ENCODE measurements at places on chromosomes 6 and 20.

- DNase-seq = no peak
Measured at GRCh38 chr6:19869464-19869863, 32.3 kb downstream of the ID4 start.

DNA sequence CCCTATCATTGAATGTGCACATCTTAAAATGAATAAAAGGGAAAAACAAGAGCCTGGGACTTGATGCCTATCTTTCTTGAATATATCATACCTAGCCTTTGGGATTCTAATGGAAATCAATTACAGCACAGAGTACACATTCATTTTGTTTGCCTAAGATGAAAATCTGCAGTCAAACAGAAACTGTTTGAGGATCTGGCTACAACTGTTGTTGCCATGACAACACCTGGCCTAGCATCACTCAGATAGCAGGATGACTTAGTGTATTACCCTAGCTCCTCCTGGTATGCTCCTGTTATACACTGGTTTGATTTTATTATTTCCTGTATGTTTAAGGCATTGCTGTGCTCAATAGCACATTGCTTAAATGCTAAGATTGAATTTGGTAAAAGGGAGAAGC is 71.5 kb upstream of the LAMP5 start:
- no peak for DNase-seq

DNA sequence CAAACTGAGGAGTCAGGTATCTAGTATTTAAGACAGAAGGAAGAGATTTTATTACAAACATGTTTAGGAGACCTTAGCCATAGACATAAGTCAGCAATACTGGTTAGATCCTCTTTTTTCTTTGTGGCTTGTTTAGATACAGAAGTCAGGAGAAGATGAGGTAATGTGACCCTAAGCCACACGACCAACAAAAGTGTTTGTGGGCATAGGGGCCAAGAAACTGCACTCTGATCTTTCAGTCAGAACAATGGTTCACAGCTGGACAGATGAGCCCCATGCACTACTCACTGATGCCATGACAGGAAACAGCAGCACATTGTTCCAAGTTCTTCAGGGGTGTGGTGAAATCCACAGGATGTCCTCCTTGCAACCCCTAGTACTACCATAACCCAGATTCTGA is 238.5 kb upstream of the RAB32 start:
- no peak for DNase-seq

GRCh38 chr6:163014736-163015135 is 287.0 kb downstream of the PACRG start:
- DNase-seq = no peak

DNA sequence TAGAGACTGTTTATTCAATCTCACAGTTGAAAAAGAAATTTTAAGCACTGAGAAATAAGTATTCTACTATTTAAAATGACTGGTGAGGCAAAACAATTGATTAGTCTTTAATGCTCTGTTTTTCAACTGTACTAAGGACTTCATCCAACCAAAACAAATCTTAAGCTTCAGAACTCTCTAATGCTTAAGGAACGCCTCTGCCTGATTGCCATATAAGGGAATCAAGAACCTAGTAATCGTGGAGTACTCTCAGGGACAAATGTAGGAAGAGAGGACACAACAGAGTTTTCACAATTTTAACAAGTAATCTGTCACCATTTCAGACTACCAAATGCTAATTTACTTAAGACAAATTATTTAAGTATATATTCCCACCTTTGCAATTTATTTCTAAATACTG is 16.1 kb downstream of the FBXO30 start:
- no peak for DNase-seq

DNA sequence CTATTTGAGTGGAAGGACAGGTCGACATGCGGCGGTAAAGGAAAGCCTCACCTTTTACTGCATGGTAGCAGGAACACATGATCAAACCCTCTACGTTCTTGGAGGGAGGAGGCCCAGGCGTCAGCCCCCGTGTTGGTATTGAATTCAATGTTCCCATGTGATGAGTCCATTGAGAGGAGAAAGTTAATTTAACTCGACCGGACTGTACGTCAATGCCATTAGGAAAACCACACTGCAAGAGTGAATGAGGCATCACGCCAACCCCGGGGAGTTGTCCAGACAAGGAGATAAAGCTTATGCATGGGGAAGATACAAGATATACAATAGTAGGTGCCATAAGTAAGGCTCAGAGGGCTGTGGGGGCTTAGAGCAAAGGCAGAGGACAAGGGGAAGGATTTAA is 213.9 kb upstream of the ECI2 start:
- no peak for DNase-seq

DNA sequence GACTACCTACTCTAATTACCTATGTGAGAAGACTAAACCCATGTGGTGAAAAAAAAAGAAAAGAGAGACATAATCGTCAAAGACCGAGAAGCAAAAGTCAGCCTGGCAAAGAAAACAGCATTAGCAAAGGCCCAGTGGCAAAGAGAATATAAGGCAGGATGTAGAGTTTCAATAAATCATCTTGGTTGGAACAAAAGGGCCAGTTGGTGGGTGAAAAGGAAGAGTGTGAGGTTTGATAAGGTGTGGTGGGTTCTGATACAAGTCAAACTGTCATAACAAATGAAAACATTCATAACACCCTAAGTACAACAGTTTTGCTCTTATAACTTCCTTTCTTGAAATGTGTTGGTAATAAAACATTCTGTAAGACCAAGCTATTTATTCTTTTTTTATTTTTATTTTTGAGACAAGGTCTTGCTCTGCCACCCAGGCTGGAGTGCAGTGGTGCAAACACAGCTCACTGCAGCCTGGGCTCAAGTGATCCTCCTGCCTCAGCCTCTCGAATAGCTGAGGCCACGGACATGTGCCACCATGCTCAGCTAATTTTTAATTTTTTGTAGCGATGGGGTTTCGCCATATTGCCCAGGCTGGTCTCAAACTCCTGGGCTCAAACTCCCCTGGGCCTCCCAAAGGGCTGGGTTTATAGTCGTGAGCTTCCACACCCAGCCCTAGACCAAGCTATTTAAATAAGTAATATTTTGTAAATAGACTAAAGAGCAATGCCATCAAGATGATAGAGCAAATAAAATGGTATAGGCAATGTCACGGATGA is 18.9 kb upstream of the GTF3C6 start:
- DNase-seq = no peak

DNA sequence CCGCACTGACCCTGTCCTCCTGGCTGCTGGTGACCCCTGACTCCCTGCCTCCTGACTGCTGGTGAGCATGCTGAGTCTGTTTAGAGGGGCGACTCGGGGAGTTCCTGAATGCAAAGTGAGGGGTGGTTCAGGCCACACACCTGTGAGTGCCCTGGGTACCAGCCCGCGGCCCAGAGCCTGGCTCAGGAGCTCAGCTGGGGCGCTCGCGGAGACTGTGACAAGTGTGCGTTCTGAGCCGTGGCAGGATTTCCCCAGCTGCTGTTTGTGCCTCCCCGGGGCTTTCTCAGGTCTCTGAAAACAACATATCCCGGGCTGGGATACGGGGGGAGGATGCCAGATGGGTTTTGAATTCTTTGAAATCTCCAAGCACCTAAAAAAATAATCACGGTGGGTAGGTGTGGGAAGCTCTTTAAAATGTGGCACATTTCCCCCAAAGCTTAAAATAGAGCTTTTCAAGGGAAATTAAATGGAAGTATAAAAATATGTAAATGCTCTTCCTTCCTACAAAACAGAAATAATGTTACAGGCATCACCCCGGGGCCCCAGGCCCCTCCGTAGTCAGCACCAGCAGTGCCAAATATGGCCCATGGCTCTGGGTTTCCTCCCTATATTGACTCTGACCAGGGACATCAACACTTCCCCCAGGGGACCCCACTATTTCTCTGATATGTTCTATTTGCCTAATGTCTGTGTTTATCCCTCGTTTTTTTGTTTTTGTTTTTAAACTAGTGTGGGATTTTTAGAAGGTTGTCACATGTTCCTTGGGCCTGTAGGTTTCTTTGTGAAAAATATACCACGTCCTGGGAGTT is 49.9 kb upstream of the TAGAP start:
- peak; percentile 51 for DNase-seq

- no peak for DNase-seq
Measured at GRCh38 chr6:41280381-41281057, 6.0 kb downstream of the TREM1 start.

GRCh38 chr6:33143113-33143770 is 49.0 kb downstream of the COL11A2 start:
- no peak for DNase-seq

DNA sequence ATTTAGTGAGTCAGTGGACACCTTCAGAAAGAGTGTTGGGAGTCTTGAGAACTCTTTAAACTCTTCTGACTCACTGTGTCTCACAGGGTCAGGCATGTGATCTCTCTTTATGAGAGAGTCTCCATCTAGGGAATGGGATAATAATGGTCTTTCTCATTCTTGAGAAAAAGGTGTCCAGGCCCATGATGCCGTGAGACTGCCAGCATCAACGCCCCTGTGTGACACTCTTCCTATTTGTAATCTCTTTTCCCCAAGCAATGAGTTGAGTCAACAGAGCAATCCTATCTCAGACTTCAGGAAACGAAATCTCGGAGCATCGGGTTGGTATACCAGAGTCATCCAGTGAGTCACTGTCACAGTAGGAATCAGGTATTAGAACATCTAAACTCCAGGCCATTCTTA is 82.3 kb upstream of the BMP2 start:
- DNase-seq = no peak

GRCh38 chr6:53943395-53943794 is 148.6 kb downstream of the LRRC1 start:
- DNase-seq = no peak

- no peak for DNase-seq
Measured at GRCh38 chr20:63057171-63058117, 50.7 kb upstream of the BHLHE23 start.

DNA sequence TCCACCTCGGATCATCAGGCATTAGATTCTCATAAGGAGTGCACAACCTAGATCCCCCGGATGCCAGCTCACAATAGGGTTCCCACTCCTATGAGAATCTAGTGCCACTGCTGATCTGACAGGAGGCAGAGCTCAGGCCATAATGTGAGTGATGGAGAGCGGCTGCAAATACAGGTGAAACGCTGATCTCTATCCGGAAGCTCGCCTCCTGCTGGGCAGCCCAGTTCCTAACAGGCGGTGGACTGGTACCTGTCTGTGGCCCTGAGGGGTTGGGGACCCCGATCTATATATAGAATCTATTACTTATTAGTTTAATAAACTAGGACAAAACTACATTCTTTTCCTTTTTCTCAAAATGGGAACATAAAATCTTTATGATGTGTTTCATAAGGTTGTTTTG is 741.9 kb downstream of the RFPL4B start:
- no peak for DNase-seq

GRCh38 chr6:157182503-157183264 is 140.6 kb downstream of the TMEM242 start:
- DNase-seq = no peak

DNA sequence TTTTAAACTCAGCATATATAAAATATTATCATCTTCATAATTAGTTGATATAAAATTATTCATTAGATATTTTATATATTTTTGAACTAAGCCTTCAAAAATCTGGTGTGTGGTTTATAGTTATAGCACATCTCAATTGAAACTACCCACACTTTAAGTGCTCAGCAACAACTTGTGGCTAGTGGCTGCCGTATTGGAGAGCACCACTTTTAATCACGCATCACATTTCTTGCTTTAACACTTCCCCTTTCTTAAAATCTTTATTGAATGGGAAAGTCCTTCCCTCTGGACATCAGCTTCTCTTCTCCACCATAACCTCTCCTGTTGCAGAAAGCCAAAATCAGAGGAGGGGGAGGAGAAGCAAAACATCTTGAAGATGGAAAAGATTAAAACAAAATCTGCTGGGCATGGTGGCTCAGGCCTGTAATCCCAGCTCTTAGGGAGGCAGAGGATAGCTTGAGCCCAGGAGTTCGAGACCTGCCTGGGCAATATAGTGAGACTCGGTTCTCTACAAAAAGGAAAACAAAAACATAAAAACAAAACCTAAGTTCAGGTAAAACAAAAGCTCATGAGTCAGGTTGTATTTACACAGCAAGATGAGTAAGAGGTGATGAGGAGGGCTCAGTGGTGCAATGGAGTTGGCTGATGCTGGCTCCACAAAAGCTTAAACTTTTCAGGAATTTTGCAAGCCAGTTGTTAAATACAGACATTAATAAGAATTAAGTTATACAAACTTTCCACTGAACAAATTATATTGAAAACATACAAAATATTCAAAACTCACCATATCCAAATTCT is 237.0 kb upstream of the SUPT3H start:
- DNase-seq = no peak

- peak; percentile 67 for DNase-seq
Measured at GRCh38 chr20:50957798-50958614, at the start of gene DPM1. Gene DPM1, minus strand, starts transcription at chr20:50958532. Its CDS starts 9 bp downstream, at chr20:50958523.

DNA sequence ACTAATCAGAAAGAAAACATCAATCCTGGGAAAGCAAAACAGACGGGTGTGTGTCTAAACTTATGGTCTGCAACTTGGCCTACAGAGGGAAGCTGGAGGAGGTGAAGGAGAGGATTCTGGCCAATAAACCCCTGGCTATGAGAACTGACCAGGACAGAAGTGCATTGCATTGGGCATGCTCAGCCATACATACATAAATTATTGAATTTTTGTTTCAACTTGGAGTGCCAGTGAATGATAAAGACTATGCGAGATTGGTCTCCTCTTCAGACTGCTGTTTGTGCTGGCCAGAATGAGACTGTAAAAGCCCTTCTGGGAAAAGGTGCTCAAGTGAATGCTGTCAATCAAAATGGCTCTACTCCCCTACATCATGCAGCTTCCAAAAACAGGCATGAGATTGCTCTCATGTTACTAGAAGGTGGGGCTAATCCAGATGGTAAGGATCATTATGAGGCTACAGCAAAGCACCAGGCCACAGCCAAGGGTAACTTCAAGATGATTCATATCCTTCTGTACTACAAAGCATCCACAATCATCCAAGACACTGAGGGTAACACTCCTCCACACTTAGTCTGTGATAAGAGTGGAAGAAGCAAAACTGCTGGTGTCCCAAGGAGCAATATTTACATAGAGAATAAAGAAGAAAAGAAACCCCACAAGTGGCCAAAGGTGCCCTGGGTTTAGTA is 17.4 kb downstream of the ADNP start:
- no peak for DNase-seq

- no peak for DNase-seq
Measured at GRCh38 chr6:107704347-107705013, 119.6 kb downstream of the SCML4 start.

DNA sequence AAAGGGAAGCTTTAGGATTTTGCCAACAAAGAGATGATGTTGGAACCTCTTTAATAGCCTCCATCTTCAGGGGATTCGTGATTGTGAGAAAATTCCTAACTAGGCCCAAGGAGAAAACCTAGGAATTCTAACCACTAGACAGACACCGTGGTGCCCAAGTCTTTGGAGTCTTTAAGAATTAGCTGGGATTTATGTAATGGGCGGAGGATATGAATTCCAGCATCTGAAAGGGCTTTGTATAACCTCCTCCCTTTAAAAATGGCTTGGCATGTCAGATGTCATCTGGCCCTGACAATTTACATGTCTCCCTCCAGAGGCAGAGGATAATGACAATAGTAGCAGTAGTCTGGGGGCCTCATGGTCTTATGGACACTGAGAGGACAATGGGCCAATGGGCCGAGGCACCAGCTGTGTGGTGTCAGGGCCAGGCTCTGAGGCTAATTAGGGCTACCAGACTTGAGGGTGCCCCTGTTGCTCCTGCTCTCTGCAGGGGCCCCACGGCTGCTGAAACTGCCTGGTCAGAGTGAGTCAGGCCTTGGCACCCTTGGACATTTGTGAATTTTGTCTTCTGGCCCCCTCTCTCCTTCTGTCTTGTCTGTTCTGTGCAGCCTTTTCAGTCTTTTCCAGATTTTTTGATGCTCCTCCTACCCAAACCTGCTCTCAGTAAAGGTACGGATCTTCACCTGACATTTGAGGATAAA is 113.9 kb downstream of the EDN1 start:
- DNase-seq = no peak

- no peak for DNase-seq
Measured at GRCh38 chr6:166308033-166308768, at the start of gene PRR18. Gene PRR18, minus strand, starts transcription at chr6:166308392. Its CDS starts 250 bp downstream, at chr6:166308142.

GRCh38 chr6:105977934-105978504 is 108.1 kb upstream of the PRDM1 start:
- no peak for DNase-seq
